ENCODE measurements at places on chromosomes 16 and 17.

DNA sequence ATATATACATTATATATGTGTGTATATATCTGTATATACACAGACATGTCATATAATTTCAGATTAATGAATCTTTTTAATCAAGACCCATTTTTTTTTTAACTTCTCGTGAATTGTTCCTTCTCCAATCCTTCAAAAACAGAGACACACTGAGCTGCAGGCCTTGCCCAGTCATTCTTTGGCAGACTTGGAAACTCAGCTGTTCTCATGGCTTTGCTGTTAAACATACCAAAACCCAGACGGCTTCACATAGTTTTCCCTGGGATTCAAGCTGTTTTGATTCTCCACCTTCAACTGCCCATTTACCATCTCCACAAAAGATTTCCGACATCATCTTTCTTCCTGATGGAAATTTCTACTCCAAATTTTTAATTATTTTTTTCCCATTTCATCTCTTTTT lies 148.7 kb downstream of the KCNJ2 start:
- DNase-seq, result no peak

DNA sequence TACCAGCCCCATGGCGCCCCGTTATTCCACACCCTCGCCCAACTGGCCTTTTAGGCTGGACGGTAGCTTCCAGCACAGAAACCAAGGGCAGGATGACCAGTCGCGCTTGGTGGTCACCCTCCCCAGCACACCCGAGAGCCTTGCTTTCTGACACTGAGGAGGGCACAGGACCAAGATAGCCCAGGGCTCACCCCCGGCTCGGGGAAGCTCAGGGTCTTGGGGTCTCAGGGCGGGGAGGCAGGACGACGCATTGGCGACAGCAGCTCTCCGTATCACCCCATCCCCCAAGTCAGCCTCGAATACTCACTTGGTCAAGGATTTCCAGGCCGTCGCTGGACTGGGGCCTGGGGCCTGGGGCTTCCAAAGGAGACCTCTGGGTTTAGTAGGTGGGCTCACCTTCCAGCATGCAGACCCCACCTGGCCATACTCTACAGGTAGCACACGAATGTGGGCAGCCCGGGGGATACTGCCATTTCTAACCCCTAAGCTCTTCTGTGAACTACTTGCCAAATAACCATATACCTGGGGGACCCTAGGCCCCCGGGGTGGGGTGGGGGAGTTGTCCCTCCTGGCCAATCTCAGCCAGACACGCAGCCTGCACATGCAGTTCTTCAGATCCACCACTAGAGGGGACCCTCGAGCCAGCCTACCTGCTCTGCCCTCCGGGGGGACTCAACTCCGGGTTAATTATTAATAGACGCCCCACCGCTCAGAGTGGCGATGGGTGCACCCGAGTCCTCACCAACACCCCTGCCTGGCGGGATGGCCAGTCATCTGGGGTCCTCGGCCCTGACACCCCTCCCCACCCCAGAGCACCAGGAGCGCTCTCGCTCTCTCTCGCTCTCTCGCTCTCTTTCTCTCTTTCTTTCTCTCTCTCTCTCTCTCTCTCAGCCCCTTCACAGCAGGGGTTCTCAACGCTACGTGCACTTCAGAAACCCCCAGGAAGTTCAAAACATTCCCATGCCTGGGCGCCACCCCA lies 30.0 kb downstream of the TBC1D16 start:
- peak; percentile 93 for DNase-seq

DNA sequence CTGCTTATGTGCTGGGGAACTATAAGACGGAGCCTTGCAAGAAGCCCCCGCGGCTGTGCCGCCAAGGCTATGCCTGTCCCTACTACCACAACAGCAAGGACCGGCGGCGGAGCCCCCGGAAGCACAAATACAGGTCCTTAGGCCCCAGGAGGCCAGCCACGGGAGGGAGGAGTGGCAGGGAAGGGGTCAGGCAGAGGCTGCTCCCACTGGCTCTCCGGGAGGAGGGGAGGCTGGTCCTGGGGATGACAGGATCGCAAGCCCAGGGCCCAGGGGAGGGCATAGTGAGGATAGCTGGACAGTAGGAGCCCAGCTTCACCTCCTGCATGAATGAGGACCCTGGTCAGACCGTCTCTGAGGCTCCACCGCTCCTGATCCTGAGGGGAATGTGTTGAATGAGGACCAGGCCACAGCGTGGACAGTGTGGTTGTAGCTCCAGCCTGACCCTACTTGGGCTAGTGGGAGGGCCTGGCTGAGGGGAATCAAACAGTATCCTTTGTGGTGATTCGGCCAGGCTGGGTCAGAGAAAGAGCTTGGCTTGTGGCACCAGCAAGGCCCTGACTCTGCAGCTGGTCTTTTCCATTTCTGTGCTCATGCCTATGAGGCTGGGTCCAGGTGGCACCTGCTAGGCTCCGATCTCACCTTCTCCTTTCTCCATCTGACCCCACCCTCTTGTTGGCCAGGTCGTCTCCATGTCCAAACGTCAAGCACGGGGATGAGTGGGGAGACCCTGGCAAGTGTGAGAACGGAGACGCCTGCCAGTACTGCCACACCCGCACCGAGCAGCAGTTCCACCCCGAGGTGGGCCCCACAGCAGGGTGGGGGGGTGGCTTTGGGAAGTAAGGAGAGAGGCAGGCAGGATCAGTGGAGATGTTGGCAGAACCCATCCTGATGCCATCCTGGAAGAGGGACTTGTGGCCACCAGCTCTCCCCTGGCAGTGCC lies 28.7 kb downstream of the UNK start:
- DNase-seq, result no peak

DNA sequence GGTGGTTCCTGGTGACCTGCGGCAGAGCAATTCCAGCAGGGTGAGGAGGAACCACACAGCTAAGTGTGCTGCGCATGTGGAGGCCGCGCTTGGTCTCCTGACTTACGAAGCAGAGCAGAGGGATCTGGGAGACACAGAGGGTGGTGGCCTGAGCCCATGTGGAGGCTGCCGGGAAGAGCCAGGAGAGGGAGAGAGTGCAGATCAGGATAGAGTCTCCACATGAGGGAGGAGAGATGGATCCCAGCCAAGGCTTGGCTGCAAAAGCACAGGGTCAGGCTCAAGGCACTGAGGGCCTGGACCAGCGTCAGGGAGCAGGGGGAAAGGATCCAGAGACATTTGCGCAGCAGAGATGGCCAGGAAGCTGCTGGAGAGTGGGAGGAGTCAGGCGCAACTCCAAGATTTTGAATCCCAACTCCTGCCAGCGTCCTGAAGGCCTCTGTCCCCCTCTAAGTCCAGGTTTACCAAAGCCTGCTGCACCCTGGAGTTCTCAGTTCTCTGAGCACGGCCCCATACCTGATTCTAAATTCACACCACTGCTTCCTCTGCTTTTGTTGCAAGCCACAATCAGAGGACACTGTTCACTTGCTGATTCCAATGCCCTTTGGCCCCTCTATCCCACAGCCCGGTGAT lies 11.3 kb upstream of the MLLT6 start:
- no peak for DNase-seq

DNA sequence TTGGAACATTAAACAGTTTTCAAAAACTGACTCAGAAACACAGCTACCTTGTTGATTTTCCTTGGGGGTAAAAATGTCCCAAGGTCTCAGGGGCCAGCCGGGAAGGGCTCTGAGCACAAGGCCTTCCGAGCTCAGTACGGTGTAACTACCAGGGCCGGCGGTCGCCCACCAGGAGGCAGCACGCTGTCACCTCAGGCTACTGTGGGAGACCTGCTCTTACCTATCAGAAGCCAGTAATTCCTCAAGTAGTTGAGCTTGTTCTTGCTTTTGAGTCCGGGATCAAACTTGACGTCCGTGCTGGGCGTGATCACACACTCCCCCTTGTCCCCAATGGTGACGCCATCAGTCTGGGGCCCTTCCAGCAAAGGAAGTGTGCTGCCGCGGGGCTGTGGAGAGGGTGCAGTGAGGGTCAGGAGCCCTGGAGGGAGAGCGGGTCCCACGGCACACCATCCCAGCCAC lies 43.4 kb upstream of the ICAM2 start:
- DNase-seq, result no peak

GRCh38 chr16:86464044-86464443 lies 46.3 kb upstream of the FOXF1 start:
- DNase-seq, result no peak

DNA sequence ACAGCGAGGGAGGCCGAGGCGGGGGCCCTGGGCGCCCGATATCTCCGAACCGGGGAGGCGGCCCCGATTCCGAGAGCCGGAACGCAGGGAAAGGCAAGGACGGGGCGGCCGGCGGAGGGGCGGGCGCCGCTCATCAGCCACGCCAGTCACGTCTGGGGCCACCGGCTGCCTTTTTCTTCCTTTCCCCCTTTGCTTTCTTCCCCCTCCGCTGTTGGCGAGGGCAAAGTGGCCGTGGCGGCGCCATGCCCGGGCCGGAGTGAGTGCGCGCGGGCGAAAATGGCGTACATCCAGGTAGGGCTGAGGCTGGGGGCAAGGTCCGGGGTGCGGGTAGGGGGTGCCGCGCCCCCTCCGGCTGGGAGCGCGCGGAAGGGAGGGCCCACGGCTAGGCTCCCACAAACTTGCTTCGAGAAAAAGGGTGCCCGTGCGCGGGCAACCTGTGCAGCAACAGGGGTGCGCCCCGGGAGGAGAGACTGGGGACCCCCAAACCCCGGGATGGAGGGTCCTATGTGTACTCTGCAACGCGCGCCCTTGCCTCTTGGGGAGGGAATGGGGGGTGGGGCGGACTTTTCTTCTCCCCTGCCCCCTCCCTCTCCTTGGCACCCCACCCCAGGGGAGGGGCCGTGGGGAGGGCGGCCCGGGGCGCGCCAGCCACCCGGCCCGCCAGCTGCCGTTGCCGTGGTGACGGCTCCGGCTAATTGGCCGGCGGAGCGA lies 486 bp downstream of the SYT17 start:
- peak; percentile 34 for DNase-seq

GRCh38 chr16:76232704-76233103 lies 44.5 kb upstream of the CNTNAP4 start:
- DNase-seq, result no peak

DNA sequence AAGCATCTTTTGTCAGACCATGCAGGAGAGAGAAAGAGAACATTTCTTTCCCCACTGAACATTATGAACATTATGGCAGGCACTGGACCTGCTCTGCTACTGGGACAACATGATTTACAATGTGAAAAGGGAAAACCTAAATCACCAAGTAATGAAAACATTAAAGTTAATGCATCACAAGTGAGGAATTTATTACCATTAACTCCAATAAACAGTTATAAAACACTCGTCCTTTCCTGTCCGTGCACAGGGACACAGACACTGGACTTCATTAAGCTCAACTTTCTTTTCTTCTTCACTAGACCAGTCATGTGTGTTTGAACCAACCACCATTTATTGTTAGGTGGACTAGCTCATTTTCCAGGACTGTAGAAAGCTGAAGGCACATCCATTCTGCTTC lies 95.4 kb downstream of the SNX11 start:
- DNase-seq, result no peak

DNA sequence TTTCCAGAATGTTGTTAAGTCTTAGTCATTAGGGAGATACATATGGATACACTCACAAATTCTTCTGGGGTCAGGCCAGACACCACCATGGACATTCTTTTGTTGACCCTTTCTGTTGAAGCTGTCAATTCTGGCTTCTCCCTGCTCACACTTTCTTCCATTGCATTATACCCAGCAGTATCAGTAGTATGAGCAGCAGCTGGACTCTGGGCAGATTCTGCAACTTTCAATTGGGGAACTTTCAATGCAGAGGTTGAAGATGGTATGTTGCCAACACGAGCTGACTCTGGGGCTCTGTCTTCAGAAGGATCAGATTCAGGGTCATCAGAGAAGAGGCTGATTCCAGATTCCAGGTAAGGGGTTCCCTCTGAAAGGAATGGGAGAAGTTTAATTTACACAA lies 45.8 kb downstream of the RND2 start:
- DNase-seq, result no peak

DNA sequence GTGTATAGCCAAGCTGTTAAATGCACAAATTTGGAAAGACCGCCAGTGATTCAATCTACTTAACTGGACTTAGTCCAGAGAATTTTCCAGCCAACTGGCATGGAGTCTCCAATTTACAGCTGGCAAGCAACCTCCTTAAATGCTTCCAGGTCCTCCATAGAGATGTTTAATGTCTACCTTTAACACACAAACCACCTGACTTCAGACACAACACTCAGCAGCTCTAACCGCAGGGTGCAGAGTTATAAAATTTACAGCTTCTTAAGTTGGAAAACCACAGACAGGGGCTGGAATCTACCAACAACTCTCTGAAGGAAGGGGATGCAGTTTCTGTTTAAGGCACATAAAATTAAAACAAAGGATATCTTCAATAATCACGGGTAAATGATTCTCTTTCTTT lies 106.9 kb downstream of the SYCE1L start:
- DNase-seq, result no peak
